Adrenal gland (tissue), 19 donors: ENCODE measurements at places on chromosomes 11 and 22. TPM values are rescaled to one million over a fixed set of nuclear protein-coding genes. Genes with fewer than 3 reads are reported as not detected.

- H3K4me3 ChIP-seq, result no peak overlapping the region
- H3K4me1 ChIP-seq, result no peaks in the 10 kb centered on the region
- no peak for DNase-seq
- H3K36me3 ChIP-seq, result no peaks in the 10 kb centered on the region
- H3K27me3 ChIP-seq, result no peaks in the 10 kb centered on the region
These were observed 36.5 kb downstream of the NADSYN1 start for GRCh38 chr11:71489311-71490043.

GRCh38 chr11:123344790-123345357 is 85.2 kb upstream of the GRAMD1B start:
- no peak for DNase-seq
- H3K27me3 ChIP-seq, result no peaks in the 10 kb centered on the region
- no peaks in the 10 kb centered on the region for H3K4me1 ChIP-seq
- H3K4me3 ChIP-seq, result no peak overlapping the region

The PLAAT5 gene
- polyA plus RNA-seq, result 8.1 TPM

GRCh38 chr11:35962369-35963138 is 18.7 kb downstream of the LDLRAD3 start:
- H3K36me3 ChIP-seq, result no peaks in the 10 kb centered on the region
- no peak for DNase-seq
- no peaks in the 10 kb centered on the region for H3K27me3 ChIP-seq
- peaks cover 11% of the 10 kb centered on the region for H3K4me1 ChIP-seq
- no peak overlapping the region for H3K27ac ChIP-seq
- H3K4me3 ChIP-seq, result no peak overlapping the region

- H3K27ac ChIP-seq, result peak overlapping the region; percentile 98
- DNase-seq, result no peak
- H3K4me1 ChIP-seq, result peaks cover 47% of the 10 kb centered on the region
- no peaks in the 10 kb centered on the region for H3K36me3 ChIP-seq
- H3K27me3 ChIP-seq, result no peaks in the 10 kb centered on the region
These were observed 1.7 kb downstream of the PICALM start for GRCh38 chr11:86067009-86067850.

The KCTD14 gene
- 19.6 TPM for polyA plus RNA-seq

The RASGRP2 gene
- 81.9 TPM for polyA plus RNA-seq

GRCh38 chr22:22893891-22894739 is 6.5 kb downstream of the IGLL5 start:
- H3K4me3 ChIP-seq, result no peak overlapping the region
- no peak for DNase-seq
- no peak overlapping the region for H3K27ac ChIP-seq

The DNAJB7 gene
- polyA plus RNA-seq, result not detected

- no peak overlapping the region for H3K4me3 ChIP-seq
- H3K27me3 ChIP-seq, result no peaks in the 10 kb centered on the region
- DNase-seq, result no peak
- no peaks in the 10 kb centered on the region for H3K4me1 ChIP-seq
These were observed 41.0 kb downstream of the PAX6 start for GRCh38 chr11:31770011-31770700.

DNA sequence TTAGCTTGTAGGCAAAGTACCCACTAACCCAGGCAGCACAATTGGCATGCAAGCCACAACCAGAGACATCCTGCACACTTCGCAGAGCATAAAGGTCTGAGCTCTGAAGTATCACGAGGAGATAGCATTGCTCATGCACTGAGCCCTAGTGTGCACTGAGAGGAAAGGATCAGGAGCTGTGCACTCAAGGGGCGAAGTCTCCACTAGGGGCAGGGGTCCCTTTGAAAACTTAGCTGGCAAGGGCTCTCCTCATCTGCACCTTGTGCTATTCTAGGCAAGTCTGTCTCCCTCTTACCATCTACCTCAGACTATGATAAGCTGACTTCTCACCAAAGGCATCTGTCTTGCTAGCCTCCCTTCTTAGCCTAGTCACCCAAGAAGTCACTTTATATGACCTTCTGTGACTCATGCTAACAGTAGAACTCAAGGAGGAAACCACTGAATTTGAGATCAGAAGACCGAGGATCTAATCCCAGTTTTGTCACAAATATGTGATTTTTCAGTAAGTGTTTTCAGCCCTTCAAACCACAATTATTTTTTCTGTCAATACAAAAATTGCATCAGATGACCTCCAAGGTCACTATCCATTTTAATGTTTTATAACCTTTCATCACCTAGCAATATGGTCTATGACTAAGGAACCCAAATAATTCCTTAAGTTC is 1078.0 kb downstream of the NTM start:
- no peak for DNase-seq
- H3K4me3 ChIP-seq, result no peak overlapping the region
- H3K36me3 ChIP-seq, result no peaks in the 10 kb centered on the region
- no peak overlapping the region for H3K27ac ChIP-seq

DNA sequence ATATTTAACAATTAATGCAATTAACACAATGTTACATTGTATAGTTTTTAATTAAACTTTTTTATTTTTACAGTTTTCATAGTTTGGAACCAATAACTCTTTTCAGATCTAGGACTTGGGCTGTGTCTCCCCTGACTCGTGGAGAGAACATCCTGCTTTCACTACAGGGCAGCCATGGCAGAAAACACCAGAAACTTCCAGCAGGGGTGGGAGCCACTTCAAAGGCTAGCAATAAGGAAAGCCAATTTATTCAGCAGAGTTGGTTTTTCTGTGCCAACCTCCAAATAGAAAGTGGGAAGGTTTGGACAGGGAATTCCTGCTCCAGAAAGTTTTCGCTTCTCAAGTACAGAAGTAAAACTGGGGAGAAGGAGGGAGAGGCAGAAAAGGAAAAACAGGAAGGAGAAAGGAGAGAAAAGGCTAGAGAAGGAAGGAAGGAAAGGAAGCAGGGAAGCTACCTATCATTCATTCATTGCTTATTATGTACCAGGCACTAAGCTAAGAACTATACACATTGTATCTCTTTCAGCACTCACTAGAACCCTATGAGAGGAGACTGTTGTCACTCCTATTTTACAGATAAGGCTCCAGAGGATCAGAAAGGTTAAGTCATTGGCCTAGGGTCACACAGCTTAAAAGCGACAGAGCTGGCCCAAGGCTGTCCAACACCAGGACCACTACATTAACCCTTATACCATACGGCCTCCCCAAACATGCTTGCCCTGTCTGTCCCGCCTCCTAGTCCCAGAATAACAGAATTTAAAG is 54.8 kb upstream of the CREB3L1 start:
- no peak overlapping the region for H3K27ac ChIP-seq
- no peaks in the 10 kb centered on the region for H3K4me1 ChIP-seq
- no peak overlapping the region for H3K4me3 ChIP-seq

GRCh38 chr11:19818619-19819018 is 106.0 kb downstream of the NAV2 start:
- no peak for DNase-seq
- H3K4me1 ChIP-seq, result no peaks in the 10 kb centered on the region
- H3K4me3 ChIP-seq, result no peak overlapping the region
- no peaks in the 10 kb centered on the region for H3K36me3 ChIP-seq

The CLDN25 gene
- not detected for polyA plus RNA-seq

The OR52E8 gene
- not detected for polyA plus RNA-seq
